ENCODE measurements at places on chromosomes 5 and 9. TPM values are rescaled to one million over a fixed set of nuclear protein-coding genes. Genes with fewer than 3 reads are reported as not detected.
A peak's percentile ranks its signal among the peaks of the same experiment; 100 is the strongest.

DNA sequence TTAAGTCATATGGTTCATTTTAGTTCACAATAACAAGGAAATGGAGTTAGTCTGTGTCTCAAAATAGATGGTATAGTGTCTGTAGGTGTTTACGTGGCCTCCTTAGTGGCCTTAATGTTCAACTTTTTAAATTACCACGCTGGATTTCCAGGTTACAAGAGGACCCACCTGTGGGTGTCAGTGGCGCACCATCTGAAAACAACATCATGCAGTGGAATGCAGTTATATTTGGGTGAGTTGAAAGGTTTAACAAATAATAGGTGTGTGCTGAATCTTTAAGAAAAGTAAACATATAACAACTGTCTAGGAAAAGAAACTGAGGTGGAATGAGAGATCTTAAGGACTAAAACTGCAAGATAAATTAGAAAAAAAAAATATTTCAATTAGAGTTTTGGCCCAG, 2.9 kb downstream of the UBE2B start:
- no peak for DNase-seq

DNA sequence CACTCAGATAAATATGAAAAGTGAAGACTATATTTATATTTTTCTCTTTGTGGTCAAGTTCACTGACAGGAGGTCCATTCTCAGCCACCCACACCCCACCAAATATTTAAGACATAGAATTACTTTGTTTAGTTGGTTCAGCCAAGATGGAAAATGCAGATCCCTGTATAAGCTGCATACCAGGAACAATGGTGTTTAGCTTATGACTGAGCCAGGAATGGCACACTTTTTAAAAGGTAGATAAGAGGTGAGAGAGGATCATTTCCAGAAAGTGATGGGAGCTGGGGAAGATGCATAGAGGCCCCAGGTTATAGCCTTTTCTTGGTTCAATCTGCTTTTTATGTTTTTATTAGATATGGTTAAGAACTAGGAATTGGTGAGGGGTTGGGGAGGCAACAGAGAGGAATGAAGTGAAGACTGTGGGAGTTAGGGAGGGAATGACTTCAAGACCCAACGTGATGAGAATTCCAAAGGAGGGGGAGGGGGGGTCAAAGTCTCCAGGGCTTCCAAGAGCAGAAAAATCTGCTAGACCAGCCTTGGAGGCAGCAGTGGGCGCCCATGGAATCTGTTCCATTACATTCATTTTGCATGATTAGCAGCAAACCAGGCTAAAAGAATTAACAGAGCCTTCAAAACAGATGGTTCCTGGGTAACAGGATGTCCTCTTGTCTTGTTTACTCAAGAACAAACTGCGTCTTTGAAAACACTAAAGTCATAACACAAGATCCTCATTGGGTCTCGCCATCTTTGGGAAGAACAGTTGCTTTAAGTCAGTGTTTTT, 95.2 kb downstream of the FGF1 start:
- no peak for DNase-seq

DNA sequence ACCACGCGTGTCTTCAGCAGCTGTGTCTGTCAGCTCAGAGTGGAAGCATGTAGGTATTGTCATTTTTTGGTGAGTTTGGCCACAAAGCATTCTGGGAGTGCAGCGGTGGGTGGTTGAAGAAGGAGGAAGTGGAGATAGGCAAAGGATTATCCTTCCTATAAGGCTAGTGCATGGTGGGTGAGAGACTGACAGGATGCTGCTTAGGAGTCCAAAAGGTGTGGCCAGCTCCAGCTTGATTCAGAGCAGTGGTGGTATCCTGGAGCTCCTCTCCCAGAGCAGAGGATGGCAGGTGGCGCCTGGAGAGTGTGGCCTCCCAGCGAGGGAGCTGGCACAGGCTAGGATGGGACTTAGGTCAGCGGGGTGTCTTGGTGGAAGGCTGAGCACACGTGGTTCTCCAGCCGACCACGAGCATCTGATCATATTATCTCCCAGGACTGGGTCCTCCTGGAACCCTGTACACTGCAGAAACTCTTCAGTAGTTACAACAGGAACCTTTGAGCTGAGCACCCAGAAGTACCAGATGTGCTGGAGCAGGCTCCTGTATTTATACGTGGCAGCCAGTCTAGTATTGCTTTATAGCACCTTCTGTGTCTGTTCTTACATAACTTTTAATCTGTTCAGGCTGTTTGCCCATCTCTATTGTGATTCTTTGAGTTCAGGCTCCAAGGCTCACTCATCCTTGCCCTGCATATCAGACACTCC, 29.6 kb downstream of the MAML1 start:
- peak; percentile 62 for DNase-seq

- DNase-seq, result no peak
Measured at GRCh38 chr5:104347119-104347708, 784.6 kb upstream of the NUDT12 start.

- DNase-seq, result no peak
Measured at GRCh38 chr9:124493218-124493617, 14.0 kb downstream of the NR5A1 start.

GRCh38 chr9:68847765-68848164, 142.7 kb downstream of the PIP5K1B start:
- DNase-seq, result no peak

DNA sequence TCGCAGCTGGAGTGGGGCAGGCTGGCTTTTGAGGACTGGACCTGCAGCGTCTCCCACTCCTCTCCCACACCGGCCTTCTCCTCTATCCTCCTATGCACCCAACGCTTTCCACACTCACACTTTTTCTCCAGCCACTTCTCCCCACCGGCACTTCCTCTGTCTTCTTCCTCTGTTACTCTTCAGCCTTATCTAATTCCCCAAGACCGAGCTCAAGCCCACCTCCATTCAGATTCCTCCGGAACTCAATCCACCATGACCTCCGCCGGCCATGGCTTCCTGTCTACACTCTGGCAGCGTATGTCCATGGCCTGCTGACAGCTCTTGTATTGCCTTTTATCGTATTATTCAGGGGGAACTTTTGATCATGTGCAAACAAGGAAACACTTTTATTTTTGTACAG, 545 bp upstream of the OR2V1 start:
- DNase-seq, result no peak

- DNase-seq, result no peak
Measured at GRCh38 chr5:171835066-171835465, 49.4 kb downstream of the SMIM23 start.

- DNase-seq, result no peak
Measured at GRCh38 chr9:119026120-119026519, 343.1 kb downstream of the BRINP1 start.

GRCh38 chr5:7894860-7895259, 25.9 kb downstream of the MTRR start:
- no peak for DNase-seq

- DNase-seq, result no peak
Measured at GRCh38 chr5:78204241-78204640, 90.3 kb downstream of the AP3B1 start.

GRCh38 chr9:97438666-97439065, 26.8 kb downstream of the TDRD7 start:
- no peak for DNase-seq

DNA sequence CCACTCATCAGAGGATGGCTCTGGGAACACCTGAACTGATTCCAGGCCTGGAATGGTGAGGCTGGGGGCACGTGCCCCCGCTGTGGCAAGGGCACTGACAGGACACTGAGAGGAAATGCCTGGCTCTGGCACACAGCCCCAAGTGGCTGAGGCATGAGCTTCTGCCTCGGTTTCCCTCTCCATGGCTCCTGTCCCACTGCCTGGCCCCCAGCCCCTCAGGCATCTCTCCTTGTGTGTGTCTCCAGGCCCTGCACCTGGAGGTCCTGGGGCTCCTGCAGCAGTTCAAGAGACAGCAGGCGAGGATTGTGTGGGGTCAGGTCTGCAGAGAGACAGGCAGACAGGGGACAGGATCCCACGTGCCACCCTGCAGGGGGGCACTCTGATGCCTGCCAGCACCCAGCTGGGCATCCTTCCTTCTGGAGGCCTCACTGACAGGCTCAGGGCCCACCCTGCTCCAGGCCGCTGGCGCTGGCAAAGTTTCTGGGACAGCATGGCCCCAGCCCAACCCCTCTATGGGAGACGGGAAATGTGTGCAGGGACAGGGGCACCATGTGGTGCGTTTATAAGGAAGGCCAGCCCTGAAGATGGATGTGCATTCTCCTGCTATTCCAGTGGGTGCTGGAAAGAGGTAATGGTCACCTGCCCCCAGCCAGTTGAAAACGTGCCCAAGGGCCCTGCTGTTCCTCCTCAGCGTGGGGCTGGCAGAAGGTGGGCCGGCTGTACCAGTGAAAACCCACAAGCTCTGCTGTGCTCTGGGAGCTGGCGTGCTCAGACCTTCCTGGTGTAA, 66.0 kb downstream of the RASGEF1C start:
- DNase-seq, result no peak

The NUTM2G gene
- not detected for total RNA-seq

The C5orf52 gene
- total RNA-seq, result not detected

The OR1Q1 gene
- total RNA-seq, result not detected

The INSYN2B gene
- total RNA-seq, result not detected

The GPR150 gene
- not detected for total RNA-seq

The PALM2AKAP2 gene
- not detected for total RNA-seq

The RICTOR gene
- total RNA-seq, result 27.0 TPM

The IL33 gene
- total RNA-seq, result 7.6 TPM

The FCN2 gene
- total RNA-seq, result not detected

The RGS7BP gene
- 0.35 TPM for total RNA-seq

The ENTR1 gene
- 29.9 TPM for total RNA-seq

Data from Peyer's patch (tissue), 4 donors.